Activated B cell treated with CpG ODN at 0.5 μM for 24 hours (primary cell): ENCODE measurements at places on chromosomes 3 and 15. TPM values are rescaled to one million over a fixed set of nuclear protein-coding genes. Genes with fewer than 3 reads are reported as not detected.

GRCh38 chr15:68352401-68353062, 75.0 kb downstream of the FEM1B start:
- H3K27ac ChIP-seq: peak overlapping the region; percentile 68
- DNase-seq: no peak
- peaks cover 4% of the 10 kb centered on the region for H3K27me3 ChIP-seq
- H3K36me3 ChIP-seq: no peaks in the 10 kb centered on the region
- H3K4me3 ChIP-seq: no peak overlapping the region

GRCh38 chr15:73959012-73959581, 32.8 kb downstream of the LOXL1 start:
- no peaks in the 10 kb centered on the region for H3K36me3 ChIP-seq
- peaks cover 7% of the 10 kb centered on the region for H3K27me3 ChIP-seq
- no peak overlapping the region for H3K4me3 ChIP-seq
- H3K27ac ChIP-seq: no peak overlapping the region
- no peak for DNase-seq

IRAK2 gene
- total RNA-seq: 8.6 and 8.8 TPM in 2 replicates

DNA sequence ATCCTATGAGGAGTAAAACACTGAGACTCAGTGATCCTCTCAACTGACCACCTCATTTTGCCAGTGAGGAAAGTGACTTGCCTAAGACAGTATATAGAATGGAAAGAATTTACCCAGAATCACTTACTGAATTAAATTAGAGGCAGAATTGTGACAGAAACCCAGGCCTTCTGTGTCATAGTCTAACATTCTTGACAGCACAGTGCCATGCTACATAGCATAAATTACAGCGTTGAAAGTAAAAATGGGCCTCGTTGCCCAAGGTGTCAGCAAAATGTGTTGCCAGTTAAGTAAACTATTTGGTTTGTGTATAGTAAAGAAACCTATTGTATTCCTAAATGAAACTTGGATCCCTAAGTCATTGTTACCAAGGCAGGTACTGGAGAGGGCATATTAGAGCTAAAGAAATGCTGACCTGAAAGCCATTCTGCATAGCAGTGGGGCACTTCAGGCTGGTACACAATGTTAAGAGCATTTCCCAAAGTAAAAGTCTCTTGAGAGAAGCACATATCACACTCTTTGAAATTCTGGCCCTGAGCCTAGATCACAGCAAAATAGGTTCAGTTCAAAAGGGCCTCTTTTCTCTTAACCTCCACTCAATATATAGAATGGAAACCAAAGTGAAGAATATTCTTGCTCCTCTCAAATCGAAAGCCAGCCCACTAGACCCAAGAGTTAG, 53.8 kb downstream of the HMG20A start:
- no peak for DNase-seq
- H3K27ac ChIP-seq: no peak overlapping the region
- H3K27me3 ChIP-seq: no peaks in the 10 kb centered on the region

FHIT gene
- 3.8 and 5.5 TPM in 2 replicates for total RNA-seq

ZPLD1 gene
- not detected in 2 replicates for total RNA-seq

GRCh38 chr3:186915806-186916796, 14.2 kb upstream of the ST6GAL1 start:
- DNase-seq: no peak
- peaks cover 30% of the 10 kb centered on the region for H3K4me1 ChIP-seq
- H3K27me3 ChIP-seq: no peaks in the 10 kb centered on the region
- H3K27ac ChIP-seq: peak overlapping the region; percentile 31
- no peaks in the 10 kb centered on the region for H3K36me3 ChIP-seq
- H3K4me3 ChIP-seq: peak overlapping the region; percentile 11

DNA sequence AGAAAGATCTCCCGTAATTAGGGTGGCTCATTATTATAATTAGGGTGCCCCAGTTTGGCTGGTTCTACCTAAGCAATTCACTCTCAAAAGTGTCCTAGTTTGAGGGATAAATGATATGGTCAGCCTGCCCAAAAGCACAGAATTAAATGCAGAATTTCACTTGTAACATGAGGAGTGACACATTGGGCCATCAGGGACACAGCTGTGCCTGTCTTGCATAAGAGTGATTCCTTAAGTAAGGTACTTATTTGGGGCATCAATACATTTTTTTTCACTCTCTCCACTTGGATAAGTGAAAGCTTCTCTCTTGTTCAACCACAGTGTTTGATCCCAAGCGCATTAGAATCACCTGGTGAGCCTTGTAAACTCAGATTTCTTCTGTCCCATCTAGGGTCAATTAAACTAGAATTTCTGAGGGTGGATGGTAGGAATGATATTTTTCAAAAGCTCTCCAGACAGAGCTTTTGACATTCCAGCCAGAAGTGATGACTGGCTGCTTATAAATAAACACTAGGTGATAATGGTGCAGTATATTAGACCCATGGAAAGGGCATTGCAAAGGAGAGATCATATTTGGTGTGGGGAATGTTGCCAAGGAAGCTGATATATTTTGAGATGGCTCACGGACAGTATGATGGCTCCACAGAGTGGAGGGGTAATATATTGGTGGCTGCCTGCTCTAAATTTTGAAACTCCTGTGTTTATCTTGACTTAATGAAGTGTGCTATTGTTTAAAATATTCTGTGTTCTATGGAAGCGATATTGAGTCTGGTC, 458.1 kb upstream of the RASGRP1 start:
- DNase-seq: no peak
- H3K4me1 ChIP-seq: no peaks in the 10 kb centered on the region
- no peak overlapping the region for H3K4me3 ChIP-seq
- peaks cover 4% of the 10 kb centered on the region for H3K27me3 ChIP-seq
- H3K36me3 ChIP-seq: no peaks in the 10 kb centered on the region

KNSTRN gene
- total RNA-seq: 11.5 and 13.4 TPM in 2 replicates

CKMT1A gene
- total RNA-seq: not detected in 2 replicates

GRCh38 chr15:28881170-28881569, 4.6 kb upstream of the APBA2 start:
- H3K4me1 ChIP-seq: no peaks in the 10 kb centered on the region
- H3K36me3 ChIP-seq: no peaks in the 10 kb centered on the region
- no peak for DNase-seq
- no peak overlapping the region for H3K27ac ChIP-seq

DNA sequence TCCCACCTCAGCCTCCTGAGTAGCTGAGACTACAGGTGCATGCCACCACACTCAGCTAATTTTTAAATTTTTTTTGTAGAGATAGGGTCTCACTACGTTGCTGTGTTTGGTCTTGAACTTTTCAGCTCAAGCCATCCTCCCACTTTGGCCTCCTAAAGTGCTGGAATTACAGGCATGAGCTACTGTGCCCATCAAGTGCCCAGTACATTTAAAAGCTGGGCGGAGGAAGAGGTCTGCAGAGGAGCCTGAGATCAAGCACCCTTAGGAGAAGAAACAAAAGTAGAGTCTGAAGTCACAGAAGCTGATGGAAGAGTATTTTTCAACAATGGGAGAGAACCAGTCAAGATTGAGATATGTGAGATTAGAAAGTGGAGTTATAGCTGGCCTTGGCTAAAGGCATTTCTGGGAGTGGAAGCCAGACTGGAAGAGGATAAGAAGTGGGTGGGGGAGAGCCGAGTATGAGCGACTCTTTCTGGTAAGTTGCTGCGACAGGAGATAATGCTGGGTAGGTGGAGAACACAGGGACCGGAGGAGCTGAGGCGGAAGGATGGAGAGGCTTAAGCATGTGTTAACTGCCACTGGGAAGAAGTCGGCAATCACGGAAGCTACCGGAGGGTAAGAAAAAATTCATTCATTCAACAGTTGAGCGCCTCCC, 782 bp upstream of the IREB2 start:
- H3K27ac ChIP-seq: peak overlapping the region; percentile 97
- peak overlapping the region; percentile 98 for H3K4me3 ChIP-seq
- peaks cover 35% of the 10 kb centered on the region for H3K36me3 ChIP-seq
- H3K4me1 ChIP-seq: peaks cover 38% of the 10 kb centered on the region
- H3K27me3 ChIP-seq: peaks cover 1% of the 10 kb centered on the region

- DNase-seq: no peak
- H3K36me3 ChIP-seq: no peaks in the 10 kb centered on the region
- H3K4me1 ChIP-seq: no peaks in the 10 kb centered on the region
- no peaks in the 10 kb centered on the region for H3K27me3 ChIP-seq
Measured at GRCh38 chr3:177471733-177472480, 274.6 kb upstream of the TBL1XR1 start.

PLA2G4B gene
- total RNA-seq: 5.3 and 8.2 TPM in 2 replicates

GRCh38 chr3:115713284-115713683, 90.0 kb downstream of the GAP43 start:
- no peaks in the 10 kb centered on the region for H3K36me3 ChIP-seq
- H3K4me3 ChIP-seq: no peak overlapping the region

DNA sequence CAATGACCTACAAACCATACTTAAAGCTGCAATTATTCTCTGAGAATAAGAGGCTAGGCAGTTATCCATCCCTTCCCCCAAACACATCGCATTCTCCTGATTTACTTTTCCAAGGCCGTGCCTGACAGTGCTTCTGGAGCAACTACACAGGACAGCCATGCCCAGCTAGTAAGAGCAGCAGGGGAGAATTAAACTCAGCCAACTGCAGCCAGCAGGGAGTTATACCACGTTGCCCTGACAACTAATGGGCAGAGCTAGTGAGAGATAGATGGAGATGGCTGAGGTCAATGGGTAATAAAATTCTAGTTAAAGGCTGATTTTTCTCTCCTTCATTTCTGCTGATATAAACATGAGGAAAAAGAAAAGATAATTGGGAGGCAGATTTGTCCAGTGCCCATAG, 193.8 kb upstream of the PPP2R3A start:
- DNase-seq: no peak
- H3K27ac ChIP-seq: no peak overlapping the region
- H3K4me1 ChIP-seq: no peaks in the 10 kb centered on the region

DNA sequence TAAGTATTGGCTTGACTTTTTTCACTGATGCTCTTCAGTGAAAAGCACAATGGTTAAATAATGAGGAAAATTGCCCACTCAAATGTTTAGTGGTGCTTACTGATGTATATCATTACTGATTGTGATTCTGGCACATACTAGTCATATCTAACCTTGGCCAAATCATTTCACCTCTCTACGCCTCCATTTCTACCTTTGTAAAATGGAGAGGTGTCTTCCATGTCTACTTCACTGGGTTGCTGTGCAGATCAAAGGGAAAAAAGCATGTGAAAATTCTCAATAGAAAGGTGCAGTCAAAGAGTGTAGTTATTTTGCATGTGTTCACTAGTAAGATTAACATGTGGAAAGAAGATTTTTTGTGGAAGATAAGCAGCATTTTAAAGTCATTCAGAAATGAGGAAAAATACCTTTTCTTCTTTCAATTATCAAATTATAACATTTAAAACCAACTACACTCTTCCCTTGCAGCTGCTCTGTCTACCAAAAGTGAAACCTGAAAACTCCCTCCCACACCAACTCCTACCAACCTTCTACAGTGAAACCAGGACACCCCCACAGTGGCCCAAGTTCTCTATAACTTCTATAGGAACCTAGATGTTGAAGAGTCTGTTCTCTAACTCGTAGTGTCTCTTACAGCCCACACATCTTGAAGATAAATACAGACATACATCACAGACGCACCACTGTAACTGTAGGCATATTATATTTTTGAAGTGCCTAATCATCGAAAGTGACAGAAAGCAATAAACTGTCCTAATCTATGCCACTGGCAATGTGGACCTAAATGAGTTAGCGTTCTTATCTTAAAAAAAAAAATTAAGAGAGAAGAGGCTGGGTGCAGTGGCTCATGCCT, 1.4 kb downstream of the CD200R1 start:
- H3K27ac ChIP-seq: peak overlapping the region; percentile 76
- H3K4me3 ChIP-seq: peak overlapping the region; percentile 84
- no peak for DNase-seq

SPTSSB gene
- total RNA-seq: not detected in 2 replicates
